Mesendoderm (in vitro differentiated cells): ENCODE measurements at places on chromosomes 6 and 20.
A peak's percentile ranks its signal among the peaks of the same experiment; 100 is the strongest.

DNA sequence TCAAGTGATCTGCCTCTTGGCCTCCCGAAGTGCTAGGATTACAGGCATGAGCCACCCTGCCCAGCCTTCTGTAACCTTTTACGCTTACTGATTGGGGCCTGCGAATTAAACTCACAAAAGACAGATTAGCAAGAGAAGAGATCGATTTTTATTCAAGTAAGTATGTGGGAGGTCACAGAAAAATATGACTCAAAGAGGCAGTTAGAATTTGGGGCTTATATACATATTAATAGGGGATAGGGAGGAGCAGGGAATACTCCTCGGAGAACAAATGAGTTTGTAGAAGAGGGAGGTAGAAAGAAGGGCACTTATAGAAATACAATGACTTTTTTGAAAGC lies 78.9 kb downstream of the CD24 start:
- DNase-seq: no peak

GRCh38 chr6:21382821-21383449 lies 210.6 kb upstream of the SOX4 start:
- no peak for DNase-seq

DNA sequence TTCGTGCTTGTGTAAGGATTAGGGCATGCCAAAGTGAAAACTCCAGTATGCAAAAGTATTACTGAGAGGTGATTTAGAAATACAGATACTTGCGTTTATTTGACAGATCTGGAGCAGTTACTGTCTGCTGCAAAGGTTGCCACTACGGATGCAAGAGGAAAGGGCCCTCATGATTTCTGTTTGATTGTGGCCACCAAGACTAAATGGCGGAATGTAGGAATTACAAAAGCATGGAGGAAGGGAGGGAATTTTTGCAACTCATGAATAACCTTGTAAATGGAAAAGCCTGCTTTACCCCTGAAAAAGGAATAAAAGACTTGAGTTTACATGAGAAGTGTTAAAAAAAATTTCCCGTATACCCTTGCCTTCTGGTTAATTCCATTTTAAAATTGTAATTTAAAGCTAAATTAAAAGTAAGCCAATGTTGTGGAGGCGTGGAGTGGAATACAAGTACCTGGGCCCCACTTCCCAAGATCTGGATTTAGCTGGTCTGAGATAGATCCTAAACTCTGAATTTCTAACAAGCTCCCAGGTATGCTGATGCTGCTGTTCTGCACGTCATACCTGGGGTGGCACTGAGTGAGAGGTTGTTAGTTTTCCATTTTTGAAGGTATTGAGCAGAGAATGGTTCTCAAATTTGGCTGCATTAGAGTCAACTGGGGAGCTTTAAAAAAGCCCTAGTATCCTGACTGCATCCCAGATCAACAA lies 56.6 kb upstream of the NKX2-2 start:
- peak; percentile 17 for DNase-seq

DNA sequence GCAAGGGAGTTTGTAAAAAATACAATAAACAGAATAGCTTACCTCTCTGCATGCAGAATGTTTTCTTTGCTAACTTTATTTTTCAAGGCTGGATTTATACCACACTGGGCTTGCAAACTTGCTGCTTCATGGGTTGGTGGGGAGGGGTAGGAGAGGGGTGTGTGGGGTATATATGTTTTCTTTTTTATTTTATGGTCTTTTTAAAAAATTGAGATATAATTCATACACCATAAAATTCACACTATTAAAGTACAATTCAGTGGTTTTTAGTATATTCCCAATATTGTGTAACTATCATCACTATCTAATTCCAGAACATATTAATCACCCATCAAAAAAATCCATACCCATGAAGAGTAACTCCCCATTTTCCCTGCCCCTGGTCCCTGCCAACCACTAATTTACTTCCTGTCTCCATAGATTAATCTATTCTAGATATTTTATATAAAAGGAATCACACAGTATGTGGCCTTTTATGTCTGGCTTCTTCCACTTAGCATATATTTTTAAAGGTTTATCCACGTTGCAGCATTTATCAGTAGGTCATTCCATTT lies 14.3 kb upstream of the TRPC4AP start:
- no peak for DNase-seq

GRCh38 chr6:142384519-142385254 lies 82.9 kb downstream of the ADGRG6 start:
- DNase-seq: no peak

GRCh38 chr6:36349240-36349639 lies 12.6 kb upstream of the BNIP5 start:
- DNase-seq: no peak

DNA sequence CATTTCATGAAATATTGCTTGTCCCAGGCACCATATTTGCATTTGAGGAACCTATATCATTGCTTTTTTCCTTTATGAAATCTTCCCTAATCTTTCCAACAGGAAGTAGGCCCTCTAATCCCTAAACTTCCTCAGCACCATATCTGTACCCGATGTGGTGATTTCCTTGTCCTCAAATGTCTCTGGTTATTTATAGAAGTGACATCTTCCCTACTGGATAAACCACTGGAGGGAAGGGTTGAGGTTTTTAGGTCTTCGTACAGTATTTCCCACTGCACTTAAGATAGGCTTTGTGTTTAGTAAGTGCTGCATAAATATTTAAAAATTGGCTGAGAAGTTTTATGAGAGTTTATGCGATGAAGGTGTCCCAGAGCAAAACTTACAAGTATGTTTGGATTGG lies 54.9 kb upstream of the TMEM170B start:
- DNase-seq: no peak

DNA sequence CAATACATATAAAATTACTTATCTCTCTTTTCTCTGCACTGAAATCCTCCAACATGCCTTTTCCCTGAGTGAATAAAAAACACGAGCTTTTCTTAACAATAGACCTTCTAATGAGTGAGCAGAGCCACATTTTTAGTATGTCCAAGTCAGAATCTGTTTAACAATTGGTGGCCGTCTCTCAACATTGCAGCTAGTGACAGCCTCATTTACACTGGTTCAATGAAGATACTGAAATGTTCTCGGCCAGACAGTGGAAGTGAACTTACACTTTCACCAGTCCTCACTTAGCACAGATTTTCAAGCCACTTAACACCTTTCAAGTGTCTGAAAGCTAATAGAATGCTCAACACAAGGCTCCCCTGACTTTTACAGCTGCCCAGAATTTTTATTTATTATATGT lies 767.1 kb downstream of the KIF16B start:
- peak; percentile 24 for DNase-seq

DNA sequence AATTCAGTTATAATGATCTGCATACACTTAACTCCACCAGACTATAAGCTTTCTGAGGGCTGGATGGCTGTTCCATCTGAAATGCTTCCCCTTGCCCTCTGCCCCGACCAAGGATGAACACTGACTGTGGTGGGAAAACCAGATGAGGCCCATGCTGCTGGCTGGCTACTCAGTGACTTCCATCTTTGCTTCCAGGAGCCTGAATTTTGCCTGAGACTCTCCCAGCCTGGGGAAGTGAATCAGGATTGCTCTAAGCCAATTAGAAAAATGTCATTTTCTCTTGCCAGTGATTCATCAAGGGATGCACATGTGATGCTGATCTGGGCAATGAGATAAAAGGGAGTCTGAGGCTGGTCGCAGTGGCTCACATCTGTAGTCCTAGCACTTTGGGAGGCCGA lies 1.7 kb upstream of the TOMM34 start:
- peak; percentile 74 for DNase-seq

GRCh38 chr20:10681494-10681893 lies 7.7 kb upstream of the JAG1 start:
- no peak for DNase-seq

DNA sequence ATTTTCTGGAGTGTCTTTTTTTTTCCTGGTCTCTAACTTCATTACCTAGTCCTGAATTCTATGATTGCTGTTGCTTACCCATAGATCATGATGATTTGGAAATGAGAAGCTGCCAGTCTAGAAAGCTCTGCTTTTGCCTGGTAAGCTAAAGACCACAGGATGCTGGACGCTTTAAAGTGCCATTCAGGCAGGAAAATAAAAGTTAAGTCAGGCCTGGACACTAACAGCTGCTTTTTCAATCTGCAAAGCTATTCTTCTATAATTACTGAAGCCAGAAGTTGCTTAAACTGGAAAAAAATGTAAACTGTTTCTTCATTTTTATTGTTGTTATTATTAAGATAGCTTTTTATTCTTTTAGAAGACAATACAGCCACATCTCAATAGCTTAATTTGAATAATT lies 129.8 kb upstream of the SPACA1 start:
- DNase-seq: no peak

- DNase-seq: no peak
Measured at GRCh38 chr6:54813892-54814291, 32.7 kb upstream of the FAM83B start.

DNA sequence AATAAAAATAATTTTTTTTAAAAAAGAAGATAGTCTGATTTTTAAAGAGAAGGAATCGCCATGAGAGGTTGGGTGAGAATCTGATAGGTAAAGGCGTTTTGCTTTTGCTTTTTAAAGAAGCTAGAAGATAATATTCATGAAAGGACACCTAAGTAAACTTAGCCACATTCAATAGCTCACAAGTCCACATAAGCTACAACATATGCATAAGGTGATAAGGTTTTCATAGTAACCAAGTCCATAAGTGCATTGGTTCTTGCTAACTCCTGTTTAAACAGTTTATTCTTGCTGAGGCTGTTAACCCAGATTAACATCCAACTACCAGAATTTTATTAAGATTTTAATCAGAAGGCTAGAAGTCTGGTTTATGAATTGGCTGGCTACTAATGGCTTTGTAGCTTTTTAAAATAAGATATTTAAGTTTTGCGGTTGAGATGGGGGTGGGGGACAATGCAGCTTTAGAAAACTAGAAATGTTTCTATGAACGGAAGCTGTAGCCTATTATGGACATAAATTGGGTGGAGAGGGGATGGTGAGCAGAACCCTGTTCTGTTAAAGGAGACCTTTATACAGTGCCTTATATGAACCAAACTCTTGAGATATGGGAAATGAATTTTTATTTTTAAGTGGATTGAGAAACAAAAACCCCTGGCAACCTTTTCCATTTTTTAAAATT lies 235.1 kb downstream of the ZFAND3 start:
- DNase-seq: no peak

- no peak for DNase-seq
Measured at GRCh38 chr6:158047127-158047518, 65.5 kb downstream of the SYNJ2 start.

DNA sequence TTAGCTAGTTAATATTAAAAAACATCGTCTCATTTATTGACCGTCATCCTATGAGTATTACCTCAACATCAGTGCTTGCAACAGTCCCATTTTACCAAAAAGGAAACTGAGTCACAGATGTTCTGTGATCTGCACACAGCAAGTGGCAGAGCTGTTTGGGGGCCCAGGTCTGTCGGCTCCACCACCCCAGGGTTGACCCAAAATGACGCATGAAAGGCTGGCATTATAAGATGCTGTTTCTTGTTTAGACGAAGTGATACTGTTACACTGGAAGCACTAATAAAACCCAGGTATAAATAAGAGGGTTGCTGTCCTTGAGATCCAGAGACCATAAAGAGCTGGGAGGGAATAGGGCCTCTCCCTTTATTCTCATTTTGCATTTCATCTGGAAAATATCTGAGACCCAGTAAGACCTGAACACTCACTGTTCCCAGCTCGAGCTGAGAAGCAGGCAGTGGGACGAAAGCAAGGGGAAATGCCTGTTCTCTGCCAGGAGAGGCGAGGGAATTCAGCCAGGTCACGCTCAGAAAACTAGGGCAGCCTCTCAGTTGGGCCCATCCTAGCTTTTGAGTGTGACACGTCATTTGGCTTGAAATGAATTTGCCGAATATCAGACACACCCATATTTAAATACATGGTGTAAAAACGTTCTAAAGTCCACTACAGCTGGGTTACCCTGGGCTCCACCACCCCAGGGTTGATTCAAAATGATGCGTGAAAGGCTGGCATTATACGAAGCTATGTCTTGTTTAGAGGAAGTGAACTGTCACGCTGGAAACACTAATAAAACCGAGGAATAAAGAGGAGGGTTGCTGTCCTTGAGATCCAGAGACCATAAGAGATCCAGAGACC lies 1.4 kb upstream of the MICAL1 start:
- DNase-seq: no peak

GRCh38 chr6:77511860-77512259 lies 48.6 kb upstream of the HTR1B start:
- DNase-seq: no peak

DNA sequence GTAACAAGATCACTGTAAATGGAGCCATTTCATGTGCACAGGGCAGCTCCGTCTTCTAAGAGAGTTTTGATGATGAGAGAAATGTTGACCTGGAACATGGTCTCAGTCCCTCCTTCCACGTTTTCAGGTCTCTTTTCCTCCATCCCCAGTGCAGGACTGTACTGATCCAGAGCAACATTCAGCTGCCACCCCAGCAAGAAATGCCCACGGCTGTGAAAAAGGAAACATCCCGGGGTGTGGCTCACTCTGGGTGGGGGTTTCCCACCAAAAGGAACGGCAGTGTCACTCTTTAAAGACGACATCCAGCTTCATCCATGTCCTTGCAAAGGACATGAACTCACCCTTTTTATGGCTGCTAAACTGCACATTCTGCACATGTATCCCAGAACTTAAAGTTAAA lies 92.6 kb downstream of the ERMARD start:
- no peak for DNase-seq

GRCh38 chr6:127762284-127762683 lies 138.6 kb downstream of the THEMIS start:
- no peak for DNase-seq

- DNase-seq: peak; percentile 67
Measured at GRCh38 chr6:38137608-38138265, 318.2 kb downstream of the ZFAND3 start.

DNA sequence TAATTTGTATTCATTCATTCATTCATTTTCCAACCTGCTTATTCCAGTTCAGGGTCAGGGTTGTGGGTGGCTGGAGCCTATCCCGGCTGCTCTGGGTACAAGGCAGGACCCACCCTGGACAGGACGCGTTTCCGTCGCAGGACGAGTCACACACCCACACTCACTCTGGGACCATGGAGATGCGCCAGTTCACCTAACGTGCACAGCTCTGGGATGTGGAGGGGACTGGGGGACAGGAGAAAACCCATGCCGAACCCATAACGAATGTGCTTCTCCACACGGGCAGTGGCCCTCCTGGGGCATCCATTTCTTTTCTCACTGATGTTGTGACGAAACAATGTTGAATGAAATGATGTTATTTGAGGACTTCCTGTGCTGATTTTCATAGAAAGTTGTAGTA lies 26.5 kb downstream of the ERMARD start:
- no peak for DNase-seq

DNA sequence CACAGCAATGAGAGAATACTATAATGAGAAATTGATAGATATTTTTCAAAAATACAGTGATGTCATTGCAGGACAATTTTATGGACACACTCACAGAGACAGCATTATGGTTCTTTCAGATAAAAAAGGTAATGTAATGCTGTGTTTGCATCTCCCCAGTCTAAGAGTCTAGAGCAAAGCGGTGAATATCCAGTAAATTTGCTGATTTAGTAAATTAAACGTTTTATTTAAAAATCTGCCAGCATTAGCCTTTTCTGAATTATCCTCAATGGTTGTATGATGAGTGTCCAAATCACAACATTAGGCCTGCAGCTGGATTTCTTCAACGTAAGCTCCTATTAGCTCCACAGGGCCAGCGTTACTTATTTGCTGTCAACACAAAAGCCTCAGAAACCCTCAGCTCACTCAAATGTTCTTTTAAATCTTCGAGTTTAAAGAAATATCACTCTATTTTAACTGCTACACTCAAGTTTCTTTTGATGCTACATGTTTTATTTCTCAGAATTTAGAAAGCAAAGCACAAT lies 16.0 kb downstream of the SMPDL3A start:
- no peak for DNase-seq

GRCh38 chr20:50585678-50586077 lies 75.5 kb downstream of the PTPN1 start:
- DNase-seq: no peak
